ENCODE measurements at places on chromosomes 12 and 14.

DNA sequence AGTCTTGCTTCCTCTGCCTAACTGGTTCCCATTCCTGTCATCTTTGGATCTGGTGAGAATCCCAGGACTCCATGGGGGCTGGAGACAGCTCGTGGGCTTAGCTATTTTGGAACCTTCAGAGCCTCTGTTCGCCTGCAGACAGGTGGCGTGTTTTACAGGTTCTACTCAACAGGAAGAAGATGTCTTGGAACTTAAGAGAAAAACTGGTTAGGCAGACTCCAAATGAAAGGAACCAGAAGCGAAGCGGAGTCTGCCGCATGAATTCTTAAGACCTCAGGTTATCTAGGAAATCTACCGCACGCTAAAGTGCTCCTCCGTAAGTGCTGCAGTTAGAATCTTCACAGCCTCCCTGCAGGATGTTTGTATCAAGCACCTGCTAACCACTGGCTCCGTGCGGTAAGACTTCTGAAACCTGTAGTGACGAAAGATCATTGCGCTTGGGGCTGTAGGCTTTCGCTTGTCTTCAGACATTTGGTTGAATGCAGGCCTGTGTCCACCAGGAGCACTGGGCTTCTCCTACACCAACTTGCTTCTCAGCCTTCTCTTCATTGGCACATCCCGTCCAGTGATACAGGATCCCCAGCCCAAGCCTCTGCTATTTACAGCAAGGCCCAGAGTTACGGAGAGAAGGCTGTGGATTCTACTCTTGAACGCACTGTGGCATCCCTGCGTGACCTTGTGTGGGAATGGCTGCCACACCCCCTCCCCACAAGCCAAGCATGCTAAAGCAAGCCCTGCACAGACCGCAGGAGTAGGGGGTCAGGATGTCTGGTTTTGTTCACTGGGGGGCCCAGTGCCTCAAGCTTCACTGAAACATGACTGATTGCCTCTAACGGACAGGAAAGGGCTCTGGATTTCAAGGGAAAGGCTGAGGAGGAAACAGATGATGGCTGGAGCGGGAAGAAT, 35.0 kb downstream of the ACADS start:
- DNase-seq = no peak

GRCh38 chr12:79737875-79738718, 47.3 kb upstream of the PAWR start:
- DNase-seq = peak; percentile 42

DNA sequence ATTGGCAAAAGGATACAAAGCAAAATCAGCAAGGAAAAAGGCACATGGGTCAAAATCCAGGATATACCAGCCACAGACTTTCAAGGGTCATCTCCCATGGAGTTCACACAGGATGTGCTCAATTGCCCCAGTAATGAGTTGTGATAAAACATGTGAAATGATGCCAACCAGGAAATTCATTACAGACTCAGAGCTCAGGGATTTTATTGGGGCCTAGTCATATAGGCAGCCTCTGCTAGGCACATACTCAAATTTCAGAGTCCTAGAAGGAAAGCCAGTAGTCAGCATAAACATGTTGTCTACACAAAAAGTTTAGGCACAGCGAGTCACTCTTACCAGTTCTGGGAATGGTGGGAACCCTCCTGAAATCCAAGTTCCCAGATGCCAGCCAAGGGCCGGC, 64.4 kb upstream of the OSBPL8 start:
- DNase-seq = peak; percentile 85

- DNase-seq = peak; percentile 36
Measured at GRCh38 chr14:54562334-54562733, 4.6 kb upstream of the SAMD4A start.

GRCh38 chr14:61335049-61335448, 13.7 kb downstream of the PRKCH start:
- no peak for DNase-seq

DNA sequence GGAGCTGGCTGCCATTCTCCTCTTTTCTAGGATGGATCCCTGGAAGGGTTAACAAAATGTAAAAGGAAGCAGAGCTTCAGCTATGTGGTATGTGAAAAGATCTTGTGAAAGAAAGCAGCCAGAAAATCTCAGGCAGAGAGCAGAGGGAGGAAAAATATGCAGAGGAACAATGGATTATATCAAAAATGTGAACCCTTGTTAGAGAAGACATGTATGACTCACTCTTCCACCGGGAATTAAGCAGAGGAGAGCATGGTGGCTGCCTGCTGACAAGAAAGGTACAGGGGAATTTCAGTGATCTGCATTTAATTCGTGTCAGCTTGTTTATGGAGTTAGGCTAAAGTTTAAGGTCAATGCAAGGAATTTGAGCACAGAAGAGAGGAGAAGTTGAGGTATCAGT, 46.3 kb downstream of the KCNA1 start:
- no peak for DNase-seq

DNA sequence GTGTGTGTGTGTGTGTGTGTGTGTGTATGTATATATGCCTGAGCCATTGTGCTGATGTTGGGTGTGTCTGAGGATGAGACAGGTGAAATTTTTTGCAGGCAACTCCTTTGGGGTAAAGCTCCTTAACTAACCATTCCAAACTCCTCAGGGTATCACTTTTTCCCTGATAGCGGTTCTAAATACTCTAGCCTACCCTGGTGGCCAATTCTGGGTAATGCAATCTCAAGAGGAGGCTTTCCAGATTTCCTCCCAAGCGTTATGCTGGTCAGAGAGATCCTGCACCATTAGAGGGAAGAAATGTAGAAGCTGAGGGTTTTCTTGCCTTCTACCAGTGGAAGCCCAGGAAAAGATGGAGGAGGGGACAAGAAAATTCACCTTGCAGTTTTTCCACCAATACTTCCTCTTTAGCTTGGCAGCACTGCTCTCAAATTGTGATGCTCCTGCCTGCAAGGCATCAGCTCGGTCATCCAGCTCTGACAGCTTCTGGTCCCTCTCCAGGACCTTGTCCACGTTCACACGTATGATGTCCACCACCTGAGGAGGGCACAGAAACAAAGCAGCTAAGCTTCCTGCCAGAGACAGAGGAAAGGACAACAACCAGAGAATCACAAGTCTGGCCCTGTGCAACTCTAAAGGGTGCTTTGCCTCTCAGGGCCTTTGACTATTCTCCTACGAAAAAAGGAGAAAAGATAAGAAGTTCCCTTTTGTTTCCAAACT, 4.9 kb downstream of the VAMP1 start:
- peak; percentile 56 for DNase-seq

- peak; percentile 96 for DNase-seq
Measured at GRCh38 chr12:2613326-2614073, 181.3 kb upstream of the FKBP4 start.

GRCh38 chr12:54987611-54988231, 3.2 kb upstream of the TESPA1 start:
- no peak for DNase-seq

- DNase-seq = no peak
Measured at GRCh38 chr14:25557466-25557865, 507.5 kb upstream of the STXBP6 start.

DNA sequence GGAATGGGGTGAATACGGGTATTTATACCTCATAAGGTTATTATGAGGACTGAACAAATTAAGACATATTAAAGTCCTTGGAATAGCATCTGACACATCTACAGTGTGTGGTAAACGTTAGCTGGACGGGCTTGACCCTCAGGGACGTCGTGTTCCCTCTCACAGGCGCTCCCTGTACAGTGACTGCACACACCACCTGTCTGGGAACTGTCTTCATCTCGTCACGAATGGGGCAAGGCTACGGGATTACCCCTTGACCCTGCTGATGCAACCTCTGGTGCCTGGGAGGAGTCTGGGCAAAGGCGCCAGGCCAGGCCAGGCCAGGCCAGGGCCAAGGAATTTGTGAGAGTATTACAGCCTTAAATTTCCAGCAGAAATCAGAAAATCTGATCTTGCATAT, 191.1 kb downstream of the CALM1 start:
- DNase-seq = no peak

GRCh38 chr12:6090803-6091202, 33.7 kb downstream of the VWF start:
- no peak for DNase-seq

- no peak for DNase-seq
Measured at GRCh38 chr12:59668674-59669073, 72.8 kb downstream of the SLC16A7 start.

- no peak for DNase-seq
Measured at GRCh38 chr14:100524933-100525243, 62.3 kb downstream of the BEGAIN start.

GRCh38 chr12:101068836-101069235, 141.2 kb downstream of the SLC5A8 start:
- DNase-seq = no peak

Data from HT1080 (cell line).